ENCODE measurements at places on chromosomes 2 and 18.

DNA sequence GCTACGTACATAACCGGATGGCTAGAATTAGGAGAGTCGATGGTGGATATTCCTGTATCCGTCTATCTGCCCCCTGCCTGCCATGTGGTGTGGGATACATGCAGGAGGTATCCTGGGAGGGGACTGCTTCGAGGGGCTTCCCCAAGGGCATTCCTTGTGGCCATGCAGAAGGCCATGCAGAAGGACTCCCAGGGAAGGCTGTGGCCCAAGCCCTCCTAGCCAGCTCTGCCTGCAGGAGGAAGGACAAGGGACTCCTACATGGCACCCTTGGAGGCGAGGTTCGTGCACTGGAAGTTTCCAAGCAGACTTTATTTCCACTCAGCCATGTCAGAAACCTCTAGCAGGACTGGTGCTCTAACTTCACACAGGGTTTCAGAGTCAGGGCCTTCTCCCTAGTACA is 136.1 kb downstream of the KLHL29 start:
- no peak for DNase-seq

- DNase-seq: no peak
Measured at GRCh38 chr18:13501891-13502290, 224.5 kb downstream of the FAM210A start.

DNA sequence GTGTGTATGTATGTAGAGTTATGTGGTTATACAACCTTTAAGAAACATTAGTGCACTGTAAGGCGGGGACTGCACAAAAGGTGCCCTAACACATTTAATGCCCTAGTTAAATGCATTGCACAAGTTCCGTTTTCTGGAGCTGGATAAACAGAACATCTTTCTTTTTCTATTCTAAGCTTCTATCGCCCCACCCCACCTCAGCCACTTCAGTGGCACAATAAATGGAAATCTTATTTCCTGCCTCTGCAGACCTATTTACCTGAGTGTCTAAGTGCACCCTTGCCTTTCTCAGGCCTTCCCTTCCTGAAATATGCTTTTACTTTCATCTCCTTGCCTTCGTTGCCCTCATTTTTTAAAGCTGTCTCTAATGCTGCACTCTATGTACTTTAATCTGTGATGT is 123.5 kb downstream of the TANC1 start:
- DNase-seq: no peak

DNA sequence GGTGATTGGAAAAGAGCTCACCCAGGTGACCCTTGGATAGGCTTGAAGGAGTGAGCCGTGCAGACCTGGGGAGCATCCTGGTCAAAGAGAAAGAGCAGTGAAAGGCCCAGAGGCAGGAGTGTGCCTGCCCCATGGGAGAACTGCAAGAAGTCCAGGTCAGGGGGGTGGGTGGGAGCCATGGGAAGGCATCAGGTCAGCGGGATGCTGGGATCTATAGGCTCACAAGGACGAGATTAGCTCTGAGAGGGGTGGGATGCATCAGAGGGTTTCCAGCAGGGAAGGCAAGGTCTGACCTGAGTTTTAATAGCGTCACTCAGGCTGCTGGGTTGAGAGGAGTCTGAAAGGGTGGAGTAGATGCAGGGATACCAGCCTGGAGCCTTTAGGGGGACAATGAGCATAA is 158.6 kb downstream of the SMAD7 start:
- DNase-seq: no peak

DNA sequence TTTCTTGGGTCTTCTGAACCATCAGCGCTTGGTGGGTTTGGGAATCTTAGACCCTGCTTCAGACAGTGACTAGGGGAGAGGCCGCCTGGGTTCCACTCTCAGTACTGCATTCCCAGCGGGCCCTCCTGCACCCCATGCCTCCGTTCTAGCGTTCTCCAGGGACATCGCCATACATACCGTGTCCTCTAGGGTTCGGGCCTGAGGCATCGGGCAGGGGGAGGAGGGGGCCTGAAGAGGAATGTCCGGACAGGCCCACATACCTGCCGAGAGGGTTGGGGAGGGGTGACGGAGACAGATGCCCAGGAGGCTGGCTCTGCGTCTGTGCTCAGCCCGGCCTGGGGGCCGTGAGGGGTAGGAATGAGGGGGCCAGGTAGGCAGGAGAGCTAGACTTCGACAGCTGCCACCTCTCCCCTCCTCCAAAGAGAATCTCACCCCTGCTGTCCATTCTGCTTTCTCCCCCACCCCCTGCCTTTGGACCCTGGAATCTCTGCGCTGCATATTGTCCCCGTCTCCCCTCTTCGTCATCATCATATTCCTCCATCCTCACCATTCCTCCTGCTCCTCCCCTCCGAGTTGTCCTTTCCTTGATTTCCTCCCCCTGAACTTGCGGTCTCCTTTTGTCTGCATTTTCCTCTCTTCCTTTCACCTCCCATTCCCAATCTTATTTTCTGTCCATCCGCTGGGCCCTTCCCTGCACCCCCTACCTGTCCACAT is 7.8 kb upstream of the WNT10A start:
- no peak for DNase-seq

DNA sequence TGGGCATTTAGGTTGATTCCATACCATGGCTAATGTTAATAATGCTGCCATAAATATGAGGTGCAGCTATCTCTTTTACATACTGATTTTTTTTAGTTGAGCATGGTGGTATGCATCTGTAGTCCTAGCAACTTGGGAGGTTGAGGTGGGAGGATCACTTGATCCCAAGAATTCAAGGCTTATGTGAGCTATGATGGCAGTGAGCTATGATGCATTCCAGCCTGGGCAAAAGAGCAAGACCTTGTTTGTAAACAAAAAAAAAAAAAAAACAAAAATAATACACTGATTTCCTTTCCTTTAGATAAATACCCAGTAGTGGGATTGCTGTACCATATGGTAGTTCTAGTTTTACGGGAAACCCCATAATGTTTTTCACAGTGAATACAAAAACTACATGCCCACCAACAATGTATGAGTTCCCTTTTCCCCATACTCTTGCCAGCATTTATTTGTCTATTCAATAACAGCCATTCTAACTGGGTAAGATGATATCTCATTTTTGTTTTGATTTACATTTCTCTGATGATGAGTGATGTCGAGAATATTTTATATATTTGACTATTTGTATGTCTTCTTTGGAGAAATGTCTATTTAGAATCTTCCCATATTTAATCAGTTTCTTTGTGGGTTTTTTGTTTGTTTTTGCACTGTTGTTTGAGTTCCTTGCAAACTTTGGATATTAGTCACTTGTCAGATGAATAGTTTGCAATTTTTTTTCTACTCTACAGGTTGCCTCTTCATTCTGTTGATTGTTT is 281.0 kb upstream of the KYNU start:
- no peak for DNase-seq

- no peak for DNase-seq
Measured at GRCh38 chr2:97718942-97719341, 5.6 kb downstream of the ZAP70 start.

DNA sequence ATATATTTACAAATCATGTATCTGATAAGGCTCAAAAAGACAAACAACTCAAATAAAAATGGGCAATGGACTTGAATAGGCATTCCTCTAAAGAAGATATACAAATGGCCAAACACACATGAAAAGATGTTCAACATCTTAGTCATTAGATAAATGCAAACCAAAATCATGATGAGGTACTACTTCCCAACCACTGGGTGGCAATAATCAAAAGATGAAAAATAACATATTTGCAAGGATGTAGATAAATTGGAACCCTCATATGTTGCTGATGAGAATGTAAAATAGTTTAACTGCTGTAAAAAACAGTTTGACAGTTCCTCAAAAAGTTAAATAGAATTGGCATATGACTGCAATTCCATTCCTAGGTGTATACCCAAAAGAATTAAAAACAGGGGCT is 132.3 kb downstream of the TTC32 start:
- DNase-seq: no peak

DNA sequence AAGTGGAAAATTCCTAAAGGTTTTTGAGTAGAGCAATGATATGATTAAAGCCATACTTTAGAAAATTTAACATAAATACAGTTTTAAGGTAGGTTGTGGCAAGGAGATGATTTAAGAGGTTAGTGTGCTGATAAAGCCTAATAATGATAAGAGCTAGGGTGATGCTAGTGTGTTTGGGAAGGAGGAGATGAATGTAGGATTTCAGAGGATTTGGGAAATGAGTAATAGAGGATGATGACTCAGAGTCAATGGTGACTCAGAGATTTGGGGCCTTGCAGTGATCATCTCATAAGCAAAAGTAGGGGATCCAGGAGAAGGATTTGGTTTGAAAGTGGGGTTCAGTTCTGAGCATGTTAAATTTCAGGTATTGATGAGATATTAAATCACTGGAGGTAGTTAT is 23.3 kb downstream of the STAMBP start:
- DNase-seq: no peak
